ENCODE measurements at places on chromosomes 2 and 18.

DNA sequence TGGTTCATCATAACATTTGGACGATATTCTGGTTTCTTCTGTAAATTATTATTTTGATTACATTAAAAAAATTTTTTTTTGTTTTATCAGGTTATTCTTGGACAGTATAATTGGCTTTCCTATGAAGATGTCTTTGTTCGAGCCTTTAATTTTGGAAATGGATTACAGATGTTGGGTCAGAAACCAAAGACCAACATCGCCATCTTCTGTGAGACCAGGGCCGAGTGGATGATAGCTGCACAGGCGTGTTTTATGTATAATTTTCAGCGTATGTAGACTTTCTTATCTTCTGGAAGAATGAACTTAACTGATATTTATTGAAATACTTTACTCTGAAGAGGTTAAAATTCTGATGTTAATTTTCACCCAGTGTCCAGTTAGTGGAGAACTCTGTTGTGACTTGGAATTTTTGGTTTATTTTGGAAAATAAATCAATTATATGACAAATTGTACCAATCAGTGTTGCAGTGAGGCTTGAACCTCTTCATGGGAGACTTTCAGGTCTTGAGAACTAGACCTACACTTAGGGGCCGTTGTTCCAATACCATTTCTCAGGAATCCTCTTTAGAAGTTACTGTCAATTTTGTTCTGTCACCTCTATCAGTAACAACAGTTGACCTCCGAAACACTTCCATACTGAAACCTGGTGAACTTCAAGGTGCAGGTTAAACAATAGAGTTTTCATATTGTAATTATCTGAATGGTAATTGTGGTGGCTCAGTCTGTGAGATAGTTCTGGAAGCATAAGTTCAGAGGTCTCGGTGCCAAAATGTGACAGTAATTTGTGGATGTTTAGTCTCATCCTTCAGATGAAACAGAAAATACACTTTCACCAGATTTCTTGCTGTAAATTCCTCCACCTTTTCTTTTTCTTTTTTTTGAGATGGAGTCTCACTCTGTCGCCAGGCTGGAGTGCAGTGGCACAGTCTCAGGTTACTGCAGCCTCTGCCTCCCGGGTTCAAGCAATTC lies 55.7 kb downstream of the ACSL3 start:
- no peak for DNase-seq

GRCh38 chr2:18218160-18218933 lies 339.9 kb downstream of the KCNS3 start:
- no peak for DNase-seq

- no peak for DNase-seq
Observed at GRCh38 chr2:168545439-168546082, 89.5 kb downstream of the CERS6 start.

- DNase-seq, result no peak
Observed at GRCh38 chr18:13982126-13982525, 66.8 kb upstream of the MC2R start.

GRCh38 chr2:169933124-169933711 lies 106.0 kb downstream of the UBR3 start:
- peak; percentile 69 for DNase-seq

DNA sequence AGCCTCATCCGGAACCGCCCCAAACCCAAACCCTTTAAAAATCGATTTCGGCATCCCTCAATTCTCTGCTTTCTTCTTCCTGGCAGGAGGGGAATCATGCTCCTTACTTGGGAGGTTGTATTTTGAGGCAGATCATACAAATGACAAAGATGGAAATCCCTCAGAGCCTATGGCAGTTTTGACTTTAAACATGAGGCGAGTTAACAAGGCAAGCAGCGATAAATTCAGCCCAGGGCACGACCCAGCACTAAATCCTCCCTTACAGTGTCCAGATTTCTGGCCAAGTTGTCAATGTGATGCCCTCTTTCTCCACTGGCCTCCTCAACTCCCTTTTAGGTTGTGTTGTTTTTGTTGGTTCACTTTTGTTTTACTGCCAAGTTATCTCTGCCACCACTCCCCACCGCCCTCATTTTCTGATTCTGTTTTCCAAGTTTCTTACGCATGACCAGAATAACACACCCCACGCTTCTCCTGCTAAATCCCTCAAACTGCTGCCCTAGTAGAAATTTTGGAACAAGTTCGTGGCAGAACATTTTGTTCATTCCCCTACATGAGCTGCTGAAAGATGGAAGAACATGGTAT lies 68.3 kb downstream of the CTAGE1 start:
- DNase-seq, result no peak
